ENCODE measurements at places on chromosomes 11 and 22.

- no peak for DNase-seq
Measured at GRCh38 chr11:88324562-88325345, 12.8 kb downstream of the CTSC start.

DNA sequence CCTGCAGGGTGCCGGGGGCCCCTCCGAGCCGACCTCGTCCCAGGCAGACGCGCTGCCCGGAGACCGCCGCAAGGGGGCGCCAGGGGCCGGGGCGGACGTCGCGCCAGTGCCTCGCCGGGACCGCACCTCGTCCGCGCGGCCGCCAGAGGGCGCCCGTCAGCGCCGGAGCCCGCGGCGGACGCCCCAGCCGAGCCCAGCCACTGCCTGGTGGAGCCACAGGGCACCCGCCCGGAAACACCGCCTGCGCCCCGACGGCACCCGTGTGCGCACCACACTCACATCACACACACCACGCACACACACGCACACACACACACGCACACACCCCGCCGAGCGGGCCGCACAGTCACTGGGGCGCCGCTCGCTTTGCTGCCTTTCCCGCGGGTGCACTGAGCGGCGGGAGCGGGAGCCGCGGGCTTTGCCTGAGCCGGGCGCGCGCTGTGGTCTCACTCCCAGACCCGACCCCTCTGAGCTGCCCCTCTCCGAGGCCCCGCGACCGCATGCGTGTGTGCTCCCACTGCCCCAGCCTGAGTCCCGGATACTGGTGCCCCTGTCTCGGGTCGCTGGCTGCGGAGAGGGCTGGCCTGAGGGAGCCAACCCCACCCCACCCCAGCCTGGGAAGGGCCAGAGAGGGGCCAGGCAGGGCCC, 449.3 kb downstream of the OPCML start:
- DNase-seq: peak; percentile 56

DNA sequence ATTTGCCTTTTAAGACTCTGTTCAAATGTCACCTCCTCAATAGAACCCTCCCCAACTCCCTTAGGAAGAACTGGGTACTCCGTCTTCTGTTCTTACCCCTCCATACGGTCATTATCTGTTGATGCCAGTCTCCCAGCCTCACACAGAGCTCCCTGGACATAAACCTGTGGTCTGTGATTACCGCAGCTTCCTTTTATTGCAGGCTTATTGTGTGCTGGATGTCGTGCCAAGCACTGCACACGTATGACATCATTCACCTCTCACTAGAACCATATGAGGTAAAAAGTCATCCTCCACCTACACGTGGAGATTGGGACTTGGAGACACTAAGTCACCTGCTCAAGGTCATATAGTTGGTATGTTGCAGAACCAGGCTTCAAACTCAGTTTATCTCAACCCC, 15.3 kb downstream of the PTPN5 start:
- DNase-seq: no peak

- no peak for DNase-seq
Measured at GRCh38 chr22:39388261-39389011, 11.1 kb upstream of the TAB1 start.

DNA sequence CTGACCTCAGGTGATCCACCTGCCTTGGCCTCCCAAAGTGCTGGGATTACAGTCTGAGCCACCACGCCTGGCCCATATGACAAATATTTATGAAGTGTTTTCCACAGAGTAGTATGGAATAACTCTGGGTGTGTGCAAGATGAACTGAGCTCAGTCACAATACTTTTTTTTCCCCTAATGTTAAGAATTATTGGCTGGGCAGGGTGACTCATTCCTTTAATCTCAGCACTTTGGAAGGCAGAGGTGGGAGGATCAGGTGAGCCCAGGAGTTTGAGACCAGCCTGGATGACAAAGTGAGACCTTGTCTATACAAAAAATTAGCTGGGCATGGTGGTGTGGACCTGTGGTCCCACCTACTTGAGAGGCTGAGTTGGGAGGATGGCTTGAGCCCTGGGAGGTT, 6.4 kb downstream of the PTPRJ start:
- no peak for DNase-seq

DNA sequence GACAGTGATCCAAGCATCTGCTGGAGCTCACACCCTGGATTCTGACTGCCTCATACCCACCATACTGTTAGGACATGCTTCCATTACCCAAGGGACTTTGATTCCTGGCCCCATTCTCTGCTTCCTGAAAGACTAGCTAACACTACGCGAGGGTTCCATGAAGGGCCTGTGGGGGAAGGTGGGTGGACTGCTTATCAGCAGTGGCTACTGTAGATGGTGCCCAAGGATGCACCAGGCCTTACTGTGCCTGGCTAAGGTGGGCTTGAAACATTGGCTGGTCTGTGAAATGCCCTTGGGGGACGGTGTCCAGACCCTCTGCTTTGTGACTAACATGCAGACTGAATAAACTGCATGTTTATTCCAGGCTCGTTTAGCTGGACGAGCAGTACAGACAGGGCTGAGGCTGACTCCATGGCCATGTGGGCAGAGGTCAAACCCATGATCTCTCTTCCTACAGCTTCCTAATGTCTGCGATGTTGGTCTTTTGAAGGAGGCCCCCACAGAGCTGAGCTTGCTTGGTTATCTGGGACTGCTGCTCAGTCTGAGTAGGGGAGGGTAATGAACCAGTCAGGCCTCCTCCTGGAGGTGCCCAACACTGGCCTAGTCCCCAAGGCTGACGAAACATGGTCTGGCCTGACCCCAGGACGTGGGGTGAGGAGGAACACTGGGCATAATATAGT, 48.3 kb upstream of the PHOX2A start:
- no peak for DNase-seq

DNA sequence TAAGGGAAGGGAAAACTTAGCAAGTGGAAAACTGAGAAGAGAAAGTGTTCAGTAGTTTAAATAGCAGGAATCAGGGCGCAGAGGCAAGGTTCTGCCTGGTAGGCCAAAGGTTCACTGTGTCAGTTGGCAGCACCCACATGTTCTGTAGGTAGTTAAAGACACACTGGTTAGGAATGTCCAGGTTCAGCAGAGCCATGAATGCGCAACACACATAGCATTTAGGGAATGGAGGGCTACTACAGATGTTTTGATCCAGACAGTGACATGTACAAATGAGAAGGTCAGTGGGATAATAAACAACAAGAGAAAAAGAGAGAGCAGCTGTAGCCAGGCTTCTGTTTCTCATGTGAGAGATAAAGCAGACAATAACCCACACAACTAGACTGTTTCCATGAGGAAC, 56.2 kb upstream of the ARHGAP42 start:
- DNase-seq: no peak

DNA sequence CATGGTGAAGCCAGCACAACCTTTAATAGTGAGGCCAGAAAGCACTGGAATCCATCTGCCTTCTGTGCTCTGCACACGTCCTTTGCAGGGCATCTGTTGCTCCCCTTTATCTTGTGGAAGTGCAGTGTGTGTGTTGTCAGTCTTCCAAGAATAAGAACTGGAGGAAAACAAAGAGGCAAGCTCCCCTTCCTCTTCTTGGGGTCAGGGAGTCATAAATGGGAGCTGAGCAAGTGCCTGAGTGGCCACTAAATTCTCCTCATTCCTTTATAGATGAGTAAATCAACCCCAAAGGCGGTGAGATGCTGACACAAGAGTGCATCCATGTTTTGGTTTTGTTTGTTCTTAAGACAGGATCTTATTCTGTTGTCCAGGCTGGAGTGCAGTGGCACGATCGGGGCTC, 38.3 kb downstream of the WT1 start:
- no peak for DNase-seq

DNA sequence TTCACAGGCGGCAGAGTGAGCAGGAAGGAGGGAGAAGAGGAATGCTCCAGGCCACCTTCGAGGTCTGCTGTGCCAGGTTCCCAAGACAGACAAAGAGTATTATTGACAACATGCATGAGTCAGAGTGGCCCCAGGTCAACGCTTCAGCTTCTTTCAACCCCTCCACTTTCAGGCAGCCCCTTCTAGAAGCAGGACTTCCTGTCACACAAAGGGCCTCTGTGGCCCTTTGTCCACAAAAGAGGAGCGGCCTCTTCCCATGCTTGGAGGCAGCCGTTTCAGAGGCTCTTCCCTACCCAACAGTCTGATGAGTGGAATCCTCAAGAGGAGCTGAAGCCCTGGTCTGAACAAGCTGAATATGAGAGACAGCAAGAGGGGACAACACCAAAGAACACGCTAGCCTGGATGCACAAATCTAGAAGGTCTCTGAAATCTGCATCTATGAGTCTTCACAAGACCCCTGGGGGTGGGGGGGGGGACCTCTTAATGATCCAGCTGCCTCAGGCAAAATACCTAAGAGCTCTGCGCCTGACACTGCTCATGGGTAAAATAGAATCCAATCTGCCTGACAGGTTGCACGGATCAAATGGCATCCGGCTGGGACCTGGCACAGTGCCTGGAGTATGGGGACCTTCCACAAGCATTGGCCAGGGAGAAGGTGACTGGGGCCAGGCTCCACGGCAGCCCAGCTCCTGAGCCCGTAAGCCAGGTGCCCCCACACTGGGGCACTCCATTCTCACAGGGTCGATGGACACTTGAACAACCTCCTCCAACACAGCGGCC, 67.5 kb downstream of the PACSIN2 start:
- no peak for DNase-seq

DNA sequence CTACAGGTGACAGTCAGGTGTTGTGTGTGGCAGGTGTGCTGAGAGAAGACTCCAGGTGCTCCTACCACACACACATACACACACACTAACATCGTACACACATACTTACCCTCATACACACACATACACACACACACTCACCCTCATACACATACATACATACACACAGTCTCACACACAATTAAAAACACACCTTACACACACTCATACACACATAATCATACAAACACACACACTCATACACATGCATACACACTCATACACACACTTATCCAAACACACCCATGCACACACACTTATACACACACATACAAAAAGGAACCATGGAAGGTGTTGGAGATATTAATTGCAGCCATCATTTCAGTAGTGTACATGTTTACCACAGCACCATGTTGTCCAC, 4.6 kb downstream of the KRTAP5-3 start:
- DNase-seq: no peak

DNA sequence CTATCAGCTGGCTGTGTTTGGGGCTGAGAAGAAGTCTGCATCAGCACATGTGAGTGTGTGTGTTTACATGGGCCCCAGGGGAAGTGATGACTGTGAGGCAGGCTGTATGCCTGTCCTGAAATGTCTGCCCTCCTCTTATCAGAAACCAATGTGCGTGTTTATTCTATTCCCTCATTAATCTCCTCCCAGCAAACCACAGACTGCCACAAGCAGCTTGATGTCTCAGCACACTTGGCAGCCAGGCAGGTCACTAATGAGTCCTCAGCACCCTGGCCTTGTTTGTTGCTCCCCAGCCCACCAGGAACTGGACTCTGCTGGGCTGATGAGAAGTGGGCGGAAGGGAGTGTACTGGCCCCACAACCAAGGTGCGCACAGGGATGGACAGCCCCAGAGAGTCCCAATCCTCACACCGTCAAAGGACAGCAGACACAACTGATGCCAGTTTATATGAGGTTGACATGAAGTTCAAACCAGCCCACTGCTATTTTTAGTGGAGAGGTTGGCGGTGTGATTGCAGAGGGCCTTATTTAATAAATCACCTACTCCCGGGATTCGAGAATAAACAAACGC, 225.8 kb downstream of the ETS1 start:
- DNase-seq: no peak

GRCh38 chr11:115456019-115456418, 48.2 kb downstream of the CADM1 start:
- DNase-seq: no peak

- DNase-seq: no peak
Measured at GRCh38 chr22:49548356-49549202, 279.1 kb downstream of the BRD1 start.

DNA sequence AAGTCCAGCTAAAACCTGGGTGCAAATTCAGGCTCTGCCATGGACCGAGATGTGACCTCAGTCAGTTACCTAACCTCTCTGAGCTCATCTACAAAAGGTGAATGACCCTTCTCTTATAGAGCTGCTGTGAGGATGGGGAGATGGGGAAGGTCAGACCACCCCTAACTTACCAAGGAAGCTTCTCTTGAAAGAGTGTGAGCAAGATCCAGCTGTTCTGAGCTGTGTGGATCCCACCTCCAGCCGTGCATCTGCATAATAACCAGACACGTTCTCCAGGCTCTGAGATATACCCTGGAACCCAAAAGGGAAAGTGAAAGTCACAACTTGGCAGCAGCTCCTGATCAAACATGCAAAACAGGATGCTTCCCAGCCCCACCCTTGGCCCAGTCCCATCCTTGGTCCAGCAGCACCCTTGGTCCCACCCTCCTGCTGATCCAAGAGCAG, at the start of gene APOL3:
Gene APOL3 (minus strand): TSS at position 257 of the 444 bp plus-strand sequence. CDS start 11,700 bp downstream, outside the sequence.
- DNase-seq: peak; percentile 32

DNA sequence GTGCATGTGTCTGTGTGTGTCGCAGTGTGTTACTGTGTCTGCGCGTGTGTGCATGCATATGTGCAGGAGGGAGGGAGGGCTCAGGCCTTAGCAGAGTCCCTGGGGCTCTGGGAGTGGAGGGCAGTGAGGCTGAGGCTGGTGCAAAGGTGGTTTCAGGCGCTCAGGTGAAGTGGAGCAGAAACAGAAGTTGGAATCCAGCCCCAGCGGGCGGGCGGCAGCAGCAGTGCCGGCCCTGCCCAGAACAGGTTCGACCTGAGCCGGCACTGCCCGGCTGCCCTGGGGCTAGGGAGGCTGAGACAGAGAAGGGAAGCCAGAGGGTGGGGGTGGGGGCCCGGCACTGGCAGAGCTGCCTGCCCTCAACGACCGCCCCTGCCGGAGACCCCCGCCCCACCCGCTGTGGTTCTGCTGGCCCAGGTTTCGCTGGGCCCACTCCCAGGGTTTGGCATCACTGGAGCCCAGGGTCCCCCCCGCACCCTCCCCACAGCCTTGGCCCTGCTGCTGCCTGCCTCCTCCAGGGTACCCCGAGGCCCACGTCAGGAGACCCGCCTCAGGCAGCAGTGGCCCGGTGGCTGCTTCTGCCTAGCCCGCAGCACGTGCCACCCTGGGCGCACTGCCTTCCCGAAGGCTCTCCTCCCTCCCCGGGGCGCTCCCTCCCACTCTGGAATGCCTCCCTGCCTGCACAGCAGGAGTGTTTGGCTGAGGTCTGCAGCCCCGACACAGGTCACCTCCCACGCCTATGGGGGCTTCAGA, 13.3 kb downstream of the ASCL2 start:
- DNase-seq: no peak

DNA sequence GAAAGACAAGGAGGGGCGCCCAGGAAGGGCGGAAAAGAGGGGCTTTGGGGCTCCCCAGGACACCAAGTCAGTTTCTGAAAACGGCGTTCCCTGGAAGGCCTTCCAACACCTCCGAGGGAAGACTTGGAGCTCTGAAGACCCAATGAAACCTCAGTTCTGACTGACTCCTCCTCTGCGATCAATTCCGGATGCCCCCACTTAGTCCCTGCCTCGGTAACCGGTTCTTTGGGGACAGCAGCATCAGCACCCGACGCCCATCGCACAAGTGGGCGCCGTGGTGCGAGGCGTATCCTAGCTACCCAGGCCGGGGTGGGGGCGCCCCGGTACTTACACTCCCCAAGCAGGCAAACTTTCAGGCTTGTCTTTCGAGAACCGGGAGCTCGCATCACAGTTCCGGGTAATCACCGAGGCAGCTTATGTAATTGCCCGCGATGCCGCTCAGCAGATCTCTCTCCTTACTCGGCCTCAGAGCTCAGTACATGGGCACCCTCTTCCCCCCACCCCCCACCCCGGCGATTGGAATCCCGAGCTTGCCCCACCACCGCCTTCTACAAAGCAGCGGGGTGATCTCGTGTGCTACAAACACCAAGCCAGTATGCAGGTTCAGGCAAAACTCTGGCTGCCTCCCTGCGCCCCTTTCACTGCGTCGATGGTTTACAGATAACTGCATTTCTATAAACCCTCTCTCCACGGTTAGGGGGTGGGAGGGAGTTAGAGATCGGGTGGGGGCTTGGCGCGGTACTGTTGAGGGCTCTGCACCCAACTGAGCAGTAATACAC, 2.0 kb downstream of the TENM4 start:
- no peak for DNase-seq

GRCh38 chr11:13052130-13052571, 43.0 kb downstream of the RASSF10 start:
- no peak for DNase-seq
